ENCODE measurements at places on chromosomes 12 and 14.

DNA sequence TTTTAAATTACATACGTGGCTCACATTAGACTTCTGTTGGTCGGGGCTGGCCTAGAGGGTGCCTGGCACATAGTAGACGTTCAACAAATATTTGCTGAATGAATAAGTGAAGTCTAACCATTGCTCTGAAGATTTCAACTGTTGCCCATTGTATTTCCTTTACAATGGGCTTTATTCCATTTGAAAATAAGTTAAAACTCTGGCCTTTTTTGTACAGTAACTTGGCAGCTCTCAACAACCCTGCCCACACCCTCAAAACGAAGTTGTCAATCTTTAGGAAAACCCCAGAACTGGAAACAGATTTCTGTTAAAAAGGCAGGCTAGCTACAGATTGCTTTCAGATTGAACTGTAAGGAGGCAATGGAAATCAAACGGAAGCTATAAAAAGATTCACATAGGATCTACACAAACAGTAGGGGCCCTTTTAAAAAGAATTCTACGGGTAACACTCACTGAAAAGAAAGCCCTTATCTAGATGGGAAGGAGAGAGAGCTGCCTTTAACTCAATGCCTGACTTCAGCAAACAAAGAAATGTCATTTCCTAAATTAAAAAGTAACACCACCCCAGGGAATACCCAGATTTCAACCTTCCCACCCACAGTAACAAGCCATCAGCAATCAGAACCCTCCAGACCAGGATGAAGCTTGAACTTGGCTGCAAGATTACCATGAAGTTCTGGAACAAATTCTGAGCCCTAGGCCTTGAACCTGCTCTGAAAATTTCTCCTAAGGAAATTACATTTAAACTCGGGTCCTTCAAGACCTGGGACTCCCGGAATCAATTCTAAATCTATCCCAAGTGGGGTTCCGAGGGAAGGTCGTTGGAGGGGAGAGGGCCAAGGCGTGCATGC lies 1.4 kb downstream of the WSB2 start:
- no peak for DNase-seq

- DNase-seq: no peak
Measured at GRCh38 chr12:49666176-49666575, 41.0 kb downstream of the FMNL3 start.

DNA sequence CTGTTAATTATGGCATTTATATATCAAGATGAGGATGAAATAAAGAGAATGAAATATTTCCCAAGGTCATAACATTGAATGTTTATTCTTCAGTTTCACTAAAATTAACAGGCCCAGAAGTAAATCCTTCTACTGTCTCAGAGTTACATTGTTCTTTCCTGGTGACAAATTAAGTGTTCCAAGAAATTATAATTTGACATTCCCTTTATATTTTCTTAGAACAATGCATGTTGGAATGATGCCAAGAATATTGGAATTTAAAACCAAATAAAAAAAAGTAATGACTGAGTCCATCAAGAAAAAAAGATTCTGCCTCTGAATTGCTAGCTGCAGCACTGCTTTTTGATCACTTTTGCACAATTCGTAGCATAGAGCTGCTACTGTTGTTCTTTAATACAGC lies 152.1 kb downstream of the METTL25 start:
- DNase-seq: no peak

DNA sequence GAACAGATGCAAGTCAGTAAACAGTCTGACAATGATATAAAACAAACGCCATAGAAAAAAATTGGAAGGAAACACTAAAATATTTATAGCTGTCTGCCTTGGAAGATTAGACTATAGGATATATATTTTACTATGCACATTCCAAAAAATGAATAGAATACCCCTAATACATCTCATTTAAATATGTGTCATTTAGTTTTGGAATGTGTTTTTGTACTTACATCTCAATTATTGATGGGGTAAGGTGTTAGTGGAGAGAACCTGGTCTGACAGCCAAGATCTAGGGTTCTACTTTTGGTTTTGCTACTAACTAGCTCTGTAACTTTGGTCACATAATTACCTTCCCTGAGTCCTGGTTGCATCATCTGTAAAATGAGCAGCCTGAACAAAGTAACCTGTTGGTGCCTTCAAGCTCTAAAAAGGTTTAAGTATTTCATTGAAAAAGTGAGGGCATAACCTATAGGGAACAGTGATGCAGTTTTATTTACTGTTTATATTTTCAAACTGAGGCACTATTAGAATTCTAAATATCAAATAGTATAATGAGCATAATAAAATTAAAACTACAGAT lies 28.6 kb upstream of the SLC6A13 start:
- DNase-seq: no peak

- no peak for DNase-seq
Measured at GRCh38 chr14:102909911-102910310, 12.6 kb upstream of the AMN start.

GRCh38 chr12:31466768-31467167 lies 124.2 kb downstream of the DENND5B start:
- no peak for DNase-seq

- no peak for DNase-seq
Measured at GRCh38 chr12:69028941-69029729, 96.2 kb upstream of the CPM start.

Data from activated B cell treated with CpG ODN at 0.5 μM for 24 hours (primary cell).